NCI-H526 (cell line): ENCODE measurements at places on chromosomes 3 and 15.

GRCh38 chr3:195557322-195557721 lies 14.2 kb upstream of the PPP1R2 start:
- DNase-seq = no peak

- no peak for DNase-seq
These were observed 108.8 kb upstream of the RAD18 start for GRCh38 chr3:9071936-9072666.

DNA sequence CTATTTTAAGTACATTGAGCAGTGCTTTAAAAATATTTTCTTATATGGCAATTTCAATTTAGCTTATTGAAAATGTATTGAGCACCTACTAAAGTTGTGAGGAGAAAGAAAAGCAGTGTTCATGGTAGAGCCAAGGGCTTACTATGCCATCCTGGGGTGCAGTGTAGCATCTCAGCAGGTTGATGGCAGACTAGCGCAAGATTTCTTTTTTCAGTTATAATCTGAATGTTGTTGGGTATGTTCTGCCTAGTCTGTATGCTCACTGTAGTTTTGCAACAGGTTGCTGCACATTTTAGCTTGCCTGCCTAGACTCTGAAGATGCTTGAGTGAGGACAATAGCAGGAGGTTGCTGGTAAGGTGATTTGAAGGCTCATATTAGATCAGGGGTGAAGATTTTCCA lies 103.1 kb upstream of the UNC13C start:
- no peak for DNase-seq

DNA sequence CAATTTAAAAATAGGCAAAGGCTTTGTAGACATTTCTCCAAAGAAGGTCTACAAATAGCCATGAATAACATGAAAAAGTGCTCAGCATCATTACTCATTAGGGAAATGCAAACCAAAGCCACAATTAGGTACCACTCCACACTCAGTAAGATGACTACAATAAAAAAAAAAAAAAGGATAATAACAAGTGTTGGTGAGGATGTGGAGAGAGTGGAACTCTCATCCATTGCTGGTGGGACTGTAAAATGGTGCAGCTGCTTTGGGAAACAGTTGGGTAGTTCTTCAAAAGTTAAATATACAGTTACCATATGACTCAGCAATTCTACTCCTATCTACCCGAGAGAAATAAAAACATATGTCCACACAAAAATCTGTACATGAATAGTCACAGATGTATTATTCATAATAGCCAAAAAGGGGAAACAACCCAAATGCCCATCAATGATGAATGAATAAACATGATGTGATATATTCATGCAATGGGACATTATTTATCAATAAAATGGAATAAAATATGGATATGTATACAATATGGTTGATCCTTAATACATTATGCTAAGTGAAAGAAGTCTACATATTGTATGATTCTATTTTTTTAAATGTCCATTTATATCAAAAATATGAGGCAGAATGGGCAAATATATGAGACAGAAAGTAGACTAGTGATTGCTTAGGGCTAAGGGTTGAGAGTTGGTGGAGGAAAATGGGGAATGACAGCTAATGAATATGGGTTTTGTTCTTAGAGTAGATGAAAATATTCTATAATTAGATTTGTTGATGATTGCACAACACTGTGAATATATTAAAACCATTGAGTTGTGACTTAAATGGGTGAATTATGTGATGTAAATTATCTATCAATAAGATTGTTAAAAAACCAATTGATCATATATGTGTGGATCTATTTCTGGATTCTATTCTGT lies 66.1 kb upstream of the SMAD3 start:
- no peak for DNase-seq

DNA sequence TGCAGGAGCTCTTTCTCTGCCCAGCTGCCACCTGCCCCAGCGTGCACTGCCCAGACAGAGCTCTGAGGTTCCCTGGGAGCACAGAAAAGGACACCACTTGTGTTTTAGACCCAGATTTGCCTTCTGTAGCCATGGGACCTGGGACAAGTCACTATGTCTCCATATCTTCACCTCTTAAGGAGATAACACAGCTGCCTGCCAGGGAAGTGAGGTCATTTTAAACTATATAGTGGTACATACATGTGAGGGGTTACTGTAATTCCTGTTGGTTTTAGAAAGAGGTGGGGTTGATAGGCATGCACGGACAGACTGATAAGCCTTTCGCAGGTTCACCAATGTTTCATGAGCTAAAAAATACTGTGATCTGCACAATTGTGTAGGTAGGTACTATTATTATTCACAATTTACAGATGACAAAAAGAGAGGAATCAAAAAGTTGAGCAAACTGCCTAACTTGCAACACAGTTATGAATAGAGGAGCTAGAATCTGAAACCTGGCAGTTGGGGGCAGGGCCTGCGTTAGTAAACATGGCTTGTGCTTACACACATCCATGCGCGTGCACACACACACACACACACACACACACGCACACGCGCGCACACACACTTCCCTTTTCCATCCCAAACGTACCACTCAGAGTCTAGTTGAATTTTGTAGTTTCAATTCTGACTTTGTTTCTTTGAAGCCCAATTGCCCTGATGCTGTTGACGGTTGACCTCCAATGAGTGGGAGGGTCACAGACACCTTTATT lies 193.6 kb downstream of the FAM43A start:
- DNase-seq = no peak

DNA sequence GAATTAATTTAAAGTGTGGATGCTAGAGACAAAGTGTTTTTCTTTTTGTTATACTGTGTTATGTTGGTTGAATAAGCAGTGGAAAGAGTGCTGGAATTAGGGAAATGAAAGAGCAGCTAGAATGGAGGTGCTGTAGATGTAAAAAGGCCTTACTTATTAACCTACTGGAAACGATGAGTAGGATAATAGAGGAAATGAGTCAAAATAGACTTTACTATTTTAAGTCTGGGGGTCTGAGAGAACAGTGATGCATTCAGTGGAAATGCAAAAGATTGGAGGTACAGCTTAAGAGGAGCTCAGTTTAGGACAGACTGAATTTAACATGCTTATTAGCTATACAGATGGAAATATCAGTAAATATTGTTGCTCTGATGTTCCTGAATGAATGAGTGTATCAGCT lies 674.0 kb downstream of the OTOL1 start:
- no peak for DNase-seq
